Hippocampal formation (tissue), 2 donors: ENCODE measurements at places on chromosomes 12 and 14.

DNA sequence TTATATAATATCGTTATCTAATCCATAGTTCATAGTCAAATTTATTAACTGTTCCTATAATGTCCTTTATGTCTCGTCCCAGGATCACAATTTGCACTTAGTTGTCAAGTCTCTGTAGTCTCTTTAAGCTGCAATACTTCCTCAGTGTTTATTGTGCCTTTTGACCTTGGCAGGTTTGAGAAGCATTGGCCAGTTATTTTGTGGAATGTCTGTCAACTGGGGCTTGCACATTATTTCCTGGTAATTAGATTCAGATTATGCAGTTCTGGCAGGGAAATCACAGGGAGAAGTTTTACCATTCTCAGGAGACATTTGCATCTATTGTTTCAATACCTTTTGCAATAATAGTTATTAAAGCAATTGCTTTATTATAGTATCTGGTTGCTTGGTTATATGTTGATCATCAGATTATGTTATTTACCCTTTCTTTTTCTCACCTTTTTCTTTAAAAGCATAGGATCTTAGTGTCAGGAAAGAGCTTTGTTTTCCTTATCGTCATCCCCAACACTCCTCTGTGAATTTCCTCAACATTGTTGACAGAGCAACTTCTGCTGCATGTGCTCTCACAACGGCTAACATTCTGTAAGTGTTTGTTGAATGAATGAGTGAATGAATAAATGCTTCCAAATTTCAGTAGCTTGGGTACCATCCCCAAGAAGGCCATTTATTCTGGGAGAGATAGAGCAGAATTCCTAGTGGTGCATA, 3.7 kb upstream of the ART4 start:
- no peak for DNase-seq

GRCh38 chr12:38162708-38163441, 153.7 kb upstream of the ALG10B start:
- no peak for DNase-seq

GRCh38 chr14:75915045-75915444, 66.8 kb downstream of the TGFB3 start:
- no peak for DNase-seq

- no peak for DNase-seq
Measured at GRCh38 chr14:100747736-100748135, 21.0 kb downstream of the DLK1 start.

DNA sequence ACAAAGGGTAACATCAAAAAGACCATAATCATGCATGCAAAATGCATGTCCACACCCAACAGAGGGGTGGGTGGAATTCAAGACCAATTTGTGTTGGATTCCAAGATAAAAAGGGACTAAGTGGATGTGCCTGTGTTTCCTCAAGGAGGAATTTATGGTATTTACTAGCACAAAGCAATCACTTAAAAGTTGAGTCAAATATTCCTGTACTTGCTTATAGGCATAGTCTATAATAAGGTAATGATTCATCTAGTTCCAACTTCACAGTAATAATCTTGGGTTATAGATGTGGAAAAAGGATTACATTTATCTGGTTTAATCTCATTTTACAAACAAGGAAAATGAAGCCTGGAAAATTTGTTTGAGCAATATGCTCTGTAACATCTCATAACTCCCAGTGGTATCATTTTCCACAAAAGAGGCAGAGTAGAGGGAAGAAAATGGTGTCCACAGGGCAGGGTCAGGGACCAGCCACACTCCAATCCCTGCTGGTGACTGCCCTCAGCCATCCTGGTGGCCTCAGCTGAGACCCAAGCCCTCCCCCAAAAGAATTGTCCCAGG, 80.8 kb upstream of the REP15 start:
- no peak for DNase-seq

- DNase-seq = no peak
Measured at GRCh38 chr14:56199095-56199981, 81.1 kb downstream of the PELI2 start.

DNA sequence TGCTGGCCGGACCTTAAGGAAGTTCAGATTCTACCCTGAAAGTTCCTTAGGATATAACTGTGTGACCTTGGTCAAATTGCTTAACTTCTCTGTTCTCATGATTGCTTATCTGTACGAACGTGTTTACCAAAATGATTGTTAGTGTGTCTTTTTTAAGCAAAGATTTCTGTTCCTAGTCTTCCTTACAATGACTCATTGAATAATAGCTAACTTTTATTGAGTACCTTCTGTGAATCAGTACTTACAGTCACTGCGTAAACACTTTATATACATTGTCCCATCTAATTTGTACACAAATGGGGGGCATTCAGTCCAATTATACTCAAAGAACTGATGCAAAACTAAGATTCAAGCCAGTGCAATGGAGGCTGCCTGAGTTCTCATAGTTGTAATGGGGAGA, 4.2 kb upstream of the TMEM30B start:
- DNase-seq = no peak

DNA sequence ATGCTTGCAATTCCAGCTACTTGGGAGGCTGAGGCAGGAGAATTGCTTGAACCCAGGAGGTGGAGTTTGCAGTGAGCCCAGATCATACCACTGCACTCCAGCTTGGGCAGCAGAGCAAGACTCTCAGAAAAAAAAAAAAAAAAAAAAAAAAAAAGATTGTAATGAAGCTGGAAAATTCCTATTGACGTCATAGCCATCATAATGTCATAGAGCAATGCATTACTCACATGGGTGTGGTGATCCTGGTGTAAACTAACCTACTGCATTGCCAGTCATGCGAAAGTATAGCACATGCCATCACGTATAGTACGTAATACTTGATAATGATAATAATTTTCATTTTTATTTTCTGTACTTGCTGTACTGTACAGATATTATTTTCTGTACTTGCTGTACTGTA, 42.7 kb upstream of the NID2 start:
- DNase-seq = no peak

DNA sequence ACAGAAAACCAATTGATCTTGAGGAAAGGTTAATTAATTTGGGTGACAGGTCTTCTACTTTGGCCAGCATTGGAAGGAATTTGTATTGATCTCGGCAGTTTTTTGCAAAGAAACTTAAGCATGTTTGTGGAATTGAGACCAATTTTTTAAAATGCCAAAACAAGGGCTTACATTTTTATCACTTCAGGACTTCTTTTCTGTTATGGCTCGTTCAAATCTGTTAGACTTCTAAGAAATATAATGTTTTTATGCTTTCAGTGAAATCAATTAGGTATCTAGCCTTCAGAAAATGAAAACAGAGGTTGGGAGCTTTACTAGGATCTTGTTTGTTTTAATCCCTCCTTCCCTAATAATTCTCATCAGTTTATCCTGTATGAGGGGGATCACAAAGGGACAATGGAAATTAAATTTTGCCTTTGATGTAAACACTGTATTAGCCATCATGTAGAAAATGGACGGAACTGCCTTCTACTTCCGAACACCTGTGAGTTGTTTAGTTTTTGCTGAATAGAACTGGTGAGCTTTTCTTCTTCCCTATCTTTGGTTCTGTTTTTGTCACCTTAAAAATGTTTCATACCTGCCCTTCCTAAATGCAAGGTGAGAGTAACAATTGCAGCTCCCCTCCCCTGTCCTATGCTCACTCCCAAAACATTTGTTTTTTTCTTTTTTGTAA, 7.8 kb downstream of the FOXA1 start:
- no peak for DNase-seq

GRCh38 chr14:29925736-29926135, 1.9 kb downstream of the PRKD1 start:
- DNase-seq = no peak

DNA sequence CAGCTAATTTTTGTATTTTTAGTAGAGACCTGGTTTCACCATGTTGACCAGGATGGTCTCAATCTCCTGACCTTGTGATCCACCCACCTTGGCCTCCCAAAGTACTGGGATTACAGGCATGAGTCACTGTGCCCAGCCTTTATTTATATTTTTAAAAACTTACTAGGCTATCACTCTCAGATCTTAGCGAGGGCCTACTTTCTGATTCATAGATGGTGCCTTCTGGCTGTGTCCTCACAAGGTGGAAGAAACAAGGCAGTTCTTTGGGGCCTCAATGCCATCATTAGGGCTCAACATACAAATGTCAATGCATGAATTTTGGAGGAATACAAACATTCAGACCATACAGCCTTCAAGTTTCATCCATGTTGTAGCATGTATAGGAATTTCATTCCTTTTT, 2.4 kb upstream of the DGLUCY start:
- no peak for DNase-seq

DNA sequence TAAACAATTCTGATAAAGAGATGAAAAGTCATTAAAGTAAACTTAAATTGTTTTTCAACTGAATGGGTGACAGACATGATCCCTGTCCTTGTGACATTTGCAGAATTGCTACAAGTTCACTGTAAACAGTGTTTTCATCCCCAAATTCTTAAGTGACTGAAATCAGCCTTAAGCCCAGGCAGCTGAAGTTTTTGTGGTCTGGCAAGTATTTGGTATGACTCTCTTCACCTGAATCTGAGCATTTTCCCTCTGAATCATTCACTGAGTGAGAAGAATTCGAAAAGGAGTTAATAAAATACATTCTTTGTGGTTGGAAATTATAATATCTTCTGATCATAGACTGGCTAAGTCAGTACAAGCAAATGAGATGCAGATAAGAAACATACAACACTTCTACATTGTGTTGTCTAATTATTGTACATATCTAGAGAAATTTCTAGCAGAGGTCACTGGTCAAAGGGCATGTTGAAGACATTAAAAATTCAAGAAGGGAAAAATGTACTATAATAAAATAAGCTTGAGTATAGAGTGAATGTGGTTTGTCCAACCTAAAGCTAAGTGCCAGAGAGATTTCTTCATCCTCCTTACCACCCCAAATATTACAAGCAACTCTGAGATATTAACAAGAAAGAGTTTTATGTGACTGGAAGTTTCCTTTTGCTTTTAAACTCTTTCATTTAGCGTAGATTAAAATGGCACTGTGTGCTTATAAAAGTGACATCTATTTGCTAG, 177.8 kb upstream of the DIO2 start:
- no peak for DNase-seq

DNA sequence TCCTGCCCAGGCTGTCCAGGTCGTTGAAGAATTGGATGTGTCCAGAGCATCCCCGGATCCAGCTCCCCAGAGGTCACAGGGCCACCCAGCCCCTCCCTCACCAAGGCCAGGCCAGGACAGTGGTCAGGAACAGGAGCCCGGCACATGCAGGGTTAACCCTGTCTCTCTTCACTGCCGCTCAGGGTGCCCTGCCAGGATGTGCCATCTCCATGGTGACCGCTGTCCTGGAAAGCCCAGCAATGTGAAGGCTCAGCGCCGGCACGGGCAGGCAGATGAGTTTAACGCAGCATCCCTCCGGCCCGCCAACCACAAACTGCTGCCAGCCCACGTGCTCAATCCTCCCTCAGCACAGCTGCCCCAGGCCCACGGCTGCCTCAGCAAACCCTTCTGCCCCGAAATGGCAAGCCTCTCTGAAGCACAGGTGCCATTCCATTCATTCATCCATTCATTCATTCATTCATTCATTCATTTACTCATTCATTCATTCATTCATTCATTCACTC, 4.4 kb downstream of the TMEM179 start:
- peak; percentile 49 for DNase-seq

DNA sequence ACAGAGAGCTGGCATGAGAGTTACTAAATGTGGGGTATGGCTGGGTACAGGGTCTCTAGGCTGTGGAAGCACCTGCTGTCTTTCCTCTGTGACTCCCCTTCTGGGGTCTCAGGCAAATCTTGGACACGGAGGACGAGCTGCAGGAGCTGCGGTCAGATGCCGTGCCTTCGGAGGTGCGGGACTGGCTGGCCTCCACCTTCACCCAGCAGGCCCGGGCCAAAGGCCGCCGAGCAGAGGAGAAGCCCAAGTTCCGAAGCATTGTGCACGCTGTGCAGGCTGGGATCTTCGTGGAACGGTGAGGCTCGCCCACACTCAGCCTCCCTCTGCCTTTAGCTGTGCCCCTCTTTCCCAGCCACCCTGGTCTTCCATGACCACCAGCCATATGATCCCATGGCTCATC, 19.4 kb downstream of the PPP1R1A start:
- DNase-seq = no peak

DNA sequence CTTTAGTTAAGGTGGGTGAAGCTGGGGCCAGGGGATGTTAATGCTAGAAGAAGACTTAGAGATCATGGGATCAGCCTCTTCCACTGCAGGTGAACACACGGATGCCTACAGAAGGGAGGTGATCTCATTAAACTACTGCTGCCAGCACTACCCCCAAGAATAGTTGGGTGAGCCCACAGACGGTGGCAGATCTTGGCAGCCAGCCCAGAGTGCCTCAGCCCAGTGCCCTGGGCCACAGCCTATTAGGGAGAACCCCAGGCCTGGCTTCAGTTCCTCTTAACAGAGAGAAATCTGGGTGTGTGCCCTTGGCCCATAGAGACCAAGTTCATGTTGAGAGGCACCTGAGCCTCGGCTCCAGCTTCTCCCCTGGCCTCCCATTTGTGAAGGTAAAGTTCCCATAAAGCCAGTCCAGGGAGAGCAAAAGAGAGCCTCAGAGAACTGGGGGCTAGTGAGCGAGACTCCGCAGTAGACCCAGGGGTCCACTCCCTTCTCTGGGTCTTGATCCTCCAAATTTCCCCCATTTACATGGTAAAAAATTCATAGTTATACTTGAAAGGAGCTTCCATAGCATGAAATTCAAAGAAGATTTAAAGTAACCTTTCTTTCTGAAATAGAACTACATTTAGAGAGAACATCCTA, 125.0 kb upstream of the CCND2 start:
- no peak for DNase-seq

- DNase-seq = no peak
Measured at GRCh38 chr12:3251691-3252090, 174.5 kb downstream of the TSPAN9 start.
